ENCODE measurements at places on chromosomes 4 and X.

- DNase-seq = no peak
Observed at GRCh38 chrX:536616-537015, 94.0 kb upstream of the SHOX start.

DNA sequence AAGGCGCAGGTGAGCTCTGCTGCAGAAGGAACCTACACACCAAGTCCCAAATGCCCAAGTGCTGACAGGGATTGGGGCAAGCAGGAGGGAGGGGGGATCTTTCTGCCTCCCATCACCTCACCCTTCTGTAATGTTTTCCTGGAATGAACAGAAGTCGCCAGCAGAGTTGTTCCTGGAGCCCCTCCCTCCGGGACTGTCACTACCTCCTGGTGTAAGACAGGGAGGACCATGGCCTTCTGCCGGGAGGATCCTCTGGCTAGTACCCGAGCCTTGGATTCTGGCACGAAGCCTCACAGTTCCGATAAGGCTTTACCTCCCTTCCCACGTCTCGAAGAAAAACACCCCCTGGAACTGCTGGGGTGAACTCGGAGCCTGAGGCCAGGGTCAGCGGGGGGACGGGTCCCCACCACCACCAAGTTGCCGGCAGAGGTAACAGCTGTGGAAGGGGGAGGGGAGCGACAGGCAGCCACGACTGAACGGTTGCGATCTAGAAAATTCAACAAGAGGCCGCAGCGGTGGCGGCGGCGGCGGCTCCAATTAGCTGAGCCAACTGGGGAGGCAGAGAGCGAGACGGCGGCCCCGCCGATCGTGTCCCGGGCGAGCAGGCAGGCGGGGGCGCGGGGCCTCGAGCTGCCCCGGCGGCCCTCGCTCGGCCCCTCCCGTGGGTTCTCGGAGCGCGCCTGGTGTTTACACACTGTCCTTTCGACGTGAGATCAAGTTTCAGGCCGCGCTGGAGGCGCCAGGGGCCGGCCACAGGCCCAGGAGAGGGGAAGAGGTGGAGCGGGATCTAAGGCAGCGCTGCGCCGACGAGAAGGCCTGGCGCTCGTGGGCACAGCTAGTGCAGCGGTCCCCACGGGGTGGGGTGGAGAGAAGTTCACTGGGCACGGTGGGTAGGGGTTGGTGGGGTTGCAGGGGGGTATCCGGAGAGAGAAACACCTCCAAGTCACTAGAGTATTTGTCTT is 53.7 kb upstream of the BCOR start:
- DNase-seq = no peak

GRCh38 chr4:151960449-151961230 is 199.8 kb upstream of the GATB start:
- DNase-seq = no peak

- no peak for DNase-seq
Observed at GRCh38 chr4:107654694-107655093, 65.3 kb downstream of the PAPSS1 start.

DNA sequence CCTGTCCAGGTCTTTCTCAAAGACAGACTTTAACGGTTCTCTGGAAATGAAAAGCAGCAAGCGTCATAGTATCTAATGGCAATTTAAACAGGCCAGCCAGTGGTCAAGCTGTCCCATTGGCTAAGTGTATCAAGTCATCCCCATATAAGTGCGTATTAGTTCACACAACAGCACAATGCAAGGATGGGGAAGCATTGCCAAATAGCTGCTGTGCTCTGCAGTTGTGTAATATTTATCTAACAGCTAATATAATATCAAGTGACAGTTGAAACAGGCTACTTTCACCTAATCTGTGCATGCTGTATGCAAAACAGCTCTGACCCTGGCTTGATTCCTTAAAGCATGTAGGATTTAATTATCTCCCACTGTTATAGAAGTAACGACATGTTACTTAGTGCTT is 134.8 kb upstream of the PPARGC1A start:
- no peak for DNase-seq

- DNase-seq = no peak
Observed at GRCh38 chr4:104138116-104138515, 356.6 kb downstream of the CXXC4 start.

DNA sequence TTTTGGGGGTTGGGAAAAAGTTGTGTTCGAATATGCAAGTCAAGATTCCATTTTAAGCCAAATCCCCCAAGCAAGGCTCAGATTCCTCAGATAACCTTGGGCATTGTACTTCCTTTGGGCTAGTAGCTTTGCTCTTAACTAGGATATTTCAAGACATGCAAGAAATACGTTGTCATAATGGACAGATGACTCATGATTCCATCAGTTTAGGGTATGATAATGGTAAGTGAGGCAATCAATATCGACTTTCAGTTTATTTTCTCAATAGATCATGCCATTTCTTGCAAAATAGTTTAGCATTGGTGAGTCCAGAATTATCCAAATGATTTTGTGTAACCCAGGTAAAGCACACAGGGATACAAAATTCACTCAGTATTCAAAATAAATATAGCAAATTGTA is 25.4 kb downstream of the CFAP299 start:
- no peak for DNase-seq

GRCh38 chr4:15515106-15515505 is 45.4 kb downstream of the CC2D2A start:
- no peak for DNase-seq

DNA sequence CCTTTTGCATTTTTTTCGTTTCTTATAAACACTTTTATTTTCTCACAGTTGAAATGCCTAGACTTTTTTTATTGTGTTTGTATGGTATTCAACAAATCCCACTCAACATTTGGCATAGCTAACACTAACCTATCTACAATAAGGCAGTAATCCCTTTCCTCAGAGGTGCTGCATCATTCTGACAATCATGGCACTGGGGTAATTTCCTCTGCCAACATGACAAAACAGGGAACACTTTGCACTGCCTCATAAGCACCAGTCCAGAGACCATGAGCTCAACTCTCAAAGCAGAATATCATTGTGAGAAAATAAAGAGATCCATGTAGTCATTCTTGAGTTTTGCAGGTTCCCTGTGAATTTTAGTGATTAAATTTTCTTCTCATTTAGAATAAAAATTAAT is 183.8 kb upstream of the INTU start:
- no peak for DNase-seq

GRCh38 chrX:112668476-112669409 is 11.0 kb downstream of the LHFPL1 start:
- no peak for DNase-seq

GRCh38 chrX:11215191-11215921 is 77.9 kb upstream of the AMELX start:
- no peak for DNase-seq

DNA sequence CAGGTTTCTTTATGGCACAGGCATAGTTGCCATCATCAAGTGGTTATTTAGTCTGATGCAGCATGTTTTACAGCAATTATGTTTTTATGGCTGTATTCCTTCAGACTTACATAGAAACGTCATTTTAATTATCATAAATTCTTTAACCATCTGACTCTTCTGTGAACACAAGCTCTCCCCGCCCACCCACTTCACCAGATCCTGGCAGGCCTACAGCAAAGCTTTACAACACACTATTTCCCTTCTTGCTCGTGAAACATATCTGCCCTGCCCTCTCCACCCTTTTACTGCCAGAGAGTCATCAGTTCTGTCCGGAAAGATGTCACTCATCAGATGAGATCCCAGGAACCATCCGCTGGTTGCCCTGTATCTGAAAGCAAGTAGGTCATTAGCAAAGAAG is 120.5 kb downstream of the HS6ST2 start:
- DNase-seq = no peak

DNA sequence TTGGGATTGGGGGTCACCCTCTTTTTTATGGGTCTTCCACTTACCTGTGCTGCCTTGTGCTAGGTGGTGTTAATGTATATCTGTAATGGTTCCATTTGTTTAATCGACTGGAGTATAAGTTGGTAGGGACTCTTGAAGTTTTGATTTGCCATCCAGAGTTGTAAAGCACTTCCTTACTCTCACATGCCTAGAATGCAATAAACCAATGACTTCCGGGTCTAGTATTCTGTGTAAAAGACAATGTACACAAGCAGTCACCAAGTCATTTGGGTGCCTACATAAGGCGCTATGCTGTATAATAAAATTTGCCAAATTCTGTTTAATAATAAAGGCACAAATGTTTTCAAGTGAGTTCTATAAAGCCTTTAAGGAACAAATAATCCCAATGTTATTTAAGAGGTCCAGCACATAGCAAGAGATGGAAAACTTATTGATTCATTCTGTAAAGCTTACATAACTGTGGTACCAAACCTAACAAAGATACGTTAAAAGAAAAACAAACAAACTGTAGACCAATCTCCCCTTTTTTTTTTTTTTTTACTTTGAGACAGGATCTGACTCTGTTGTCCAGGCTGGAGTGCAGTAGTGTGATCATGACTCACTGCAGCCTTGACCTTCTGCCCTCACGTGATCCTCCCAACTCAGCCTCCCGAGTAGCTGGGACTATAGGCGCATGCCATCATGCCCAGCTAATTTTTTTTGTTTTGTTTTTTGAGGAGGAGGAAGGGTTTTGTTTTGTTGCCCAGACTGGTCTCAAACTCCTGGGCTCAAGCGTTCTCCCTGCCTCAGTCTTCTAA is 41.5 kb upstream of the HPRT1 start:
- no peak for DNase-seq

DNA sequence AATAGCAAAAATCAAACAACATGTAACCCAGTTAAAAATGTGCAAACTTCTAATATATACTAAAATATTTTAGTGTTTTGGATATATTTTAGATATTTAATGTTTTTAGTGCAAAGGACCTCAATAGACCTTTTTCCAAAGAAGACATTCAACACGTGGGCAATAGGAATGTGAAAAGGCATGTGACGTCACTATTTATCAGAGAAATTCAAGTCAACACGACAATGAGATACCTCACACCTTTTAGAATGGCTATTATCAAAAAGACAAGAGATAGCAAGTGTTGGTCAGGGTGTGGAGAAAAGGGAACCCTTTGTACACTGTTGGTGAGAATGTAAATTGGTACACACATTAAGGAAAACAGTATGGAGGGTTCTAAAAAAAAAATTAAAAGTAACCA is 115.6 kb upstream of the FAM47B start:
- DNase-seq = no peak

DNA sequence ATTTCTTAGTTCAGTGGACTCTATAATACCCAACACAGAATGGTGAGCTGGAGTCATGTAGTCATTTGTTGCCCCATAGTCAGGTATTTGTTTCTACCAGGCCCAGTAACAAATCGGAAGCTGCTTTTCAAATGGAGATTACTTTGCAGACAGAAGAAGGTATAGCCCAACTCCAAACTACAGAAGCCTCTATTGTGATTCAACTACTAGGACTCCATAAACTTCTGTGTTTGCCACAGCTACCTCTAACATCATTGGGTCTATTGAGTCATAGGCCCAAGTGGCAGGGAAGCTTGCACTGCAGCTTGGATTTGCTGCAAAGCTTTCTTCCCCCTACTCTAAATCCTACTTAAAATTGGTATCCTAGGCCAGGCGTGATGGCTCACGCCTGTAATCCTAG is 148.8 kb upstream of the STK26 start:
- DNase-seq = no peak

DNA sequence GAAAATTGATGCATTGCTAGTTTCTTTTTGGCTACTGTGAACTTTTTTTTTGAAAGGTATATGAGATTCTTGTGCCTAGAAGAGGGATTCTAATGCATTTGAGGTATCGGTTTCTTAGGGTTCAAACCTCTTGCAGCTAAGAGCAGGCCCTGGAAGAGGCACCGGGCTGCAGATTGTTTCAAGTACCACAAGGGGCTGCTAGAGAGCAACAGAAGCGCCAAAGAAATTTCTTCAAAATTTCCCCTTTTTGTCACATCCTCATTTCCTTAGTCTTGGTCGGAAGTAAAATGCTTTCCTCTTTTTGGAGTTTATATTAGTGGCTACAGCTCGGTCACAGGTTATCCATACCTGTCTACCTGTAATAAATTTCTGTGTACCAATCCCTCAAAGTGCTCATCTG is 89.8 kb downstream of the PDGFRA start:
- DNase-seq = peak; percentile 33

DNA sequence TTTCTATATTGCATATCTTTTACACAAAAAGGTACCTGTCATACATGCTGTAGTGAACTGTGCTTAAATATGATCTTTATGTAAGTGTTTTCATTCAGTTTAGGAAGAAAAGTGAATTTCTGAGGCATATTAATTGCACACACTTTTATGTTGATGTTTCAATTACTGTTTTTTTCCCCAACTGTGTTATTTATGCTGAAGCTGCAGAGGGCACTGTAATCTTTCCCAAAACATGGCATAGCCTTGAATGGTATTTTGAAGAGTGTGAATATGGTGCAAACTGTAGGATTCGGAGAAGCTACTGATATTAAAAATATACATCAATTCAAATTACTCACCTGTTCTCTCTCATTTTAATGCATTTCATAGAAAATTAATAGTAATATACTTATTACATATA is 6.0 kb upstream of the CENPE start:
- DNase-seq = no peak

DNA sequence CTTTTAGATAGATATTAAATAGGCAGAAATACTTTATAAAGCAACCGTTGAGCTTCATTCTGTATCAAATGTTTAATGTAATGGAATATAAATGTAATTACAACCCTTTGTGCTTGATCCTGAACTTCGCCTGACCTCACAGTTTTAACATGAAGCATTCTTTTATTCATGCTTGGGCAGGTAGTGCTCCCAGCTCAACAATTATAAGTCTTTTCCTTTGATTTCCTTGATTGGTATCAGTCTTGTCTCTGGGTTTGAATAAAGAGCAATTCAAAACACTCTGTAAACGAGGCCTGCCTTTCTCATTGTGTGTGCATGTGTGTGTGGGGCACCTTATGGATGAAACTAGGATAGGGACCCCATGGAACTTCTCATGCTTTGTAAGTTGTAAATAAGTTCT is 6.8 kb downstream of the METAP1 start:
- DNase-seq = no peak

DNA sequence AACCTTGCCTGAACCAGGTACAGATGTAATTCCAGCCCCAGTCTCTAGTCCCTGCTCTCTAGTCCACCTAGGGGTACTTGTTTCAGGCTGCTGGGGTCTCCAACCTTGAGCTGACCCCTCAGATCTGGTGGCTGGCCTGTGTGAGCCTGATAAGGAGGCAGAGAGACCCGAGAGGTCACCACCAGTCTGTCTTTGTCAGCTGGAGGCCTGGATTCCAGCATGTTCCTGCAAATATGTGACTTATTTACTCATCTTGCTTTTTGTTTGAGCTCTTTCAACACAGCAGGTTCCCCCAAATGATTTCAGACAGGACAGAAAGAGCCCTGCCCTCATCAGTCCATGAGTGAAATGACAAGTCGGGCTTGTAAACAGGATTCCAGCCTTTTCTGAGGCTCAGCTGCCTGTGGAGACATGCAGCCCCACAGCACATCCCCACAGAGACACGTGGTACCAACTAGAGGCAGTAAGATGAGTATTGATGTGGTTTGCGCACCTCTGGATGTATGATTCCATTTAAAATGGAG is 37.5 kb upstream of the STK26 start:
- no peak for DNase-seq

Data from hematopoietic multipotent progenitor cell treated with erythropoietin and hydrocortisone succinate and interleukin-3 and kit ligand, for 15 days (in vitro differentiated cells).